Smooth muscle cell of the pulmonary artery (primary cell): ENCODE measurements at places on chromosomes 4 and X. TPM values are rescaled to one million over a fixed set of nuclear protein-coding genes. Genes with fewer than 3 reads are reported as not detected.

Gene TLR1
- 0.76 and 1.5 TPM in 2 replicates for total RNA-seq

Gene GLUD2
- total RNA-seq: 1.7 and 2.0 TPM in 2 replicates

Gene GLRA3
- not detected in 2 replicates for total RNA-seq

Gene SHROOM3
- 12.6 and 13.7 TPM in 2 replicates for total RNA-seq

Gene QRFPR
- total RNA-seq: not detected in 2 replicates

Gene TMEM35A
- 5.5 and 7.2 TPM in 2 replicates for total RNA-seq

Gene ZFP42
- 0.13 TPM in 1 of 2 replicates, not detected in the other for total RNA-seq

Gene WAS
- total RNA-seq: 0.13 TPM in 2 replicates

Gene FGFR3
- total RNA-seq: 0.20 and 0.59 TPM in 2 replicates
